Endodermal cell (in vitro differentiated cells): ENCODE measurements at places on chromosomes 1 and 21.
A peak's percentile ranks its signal among the peaks of the same experiment; 100 is the strongest.

DNA sequence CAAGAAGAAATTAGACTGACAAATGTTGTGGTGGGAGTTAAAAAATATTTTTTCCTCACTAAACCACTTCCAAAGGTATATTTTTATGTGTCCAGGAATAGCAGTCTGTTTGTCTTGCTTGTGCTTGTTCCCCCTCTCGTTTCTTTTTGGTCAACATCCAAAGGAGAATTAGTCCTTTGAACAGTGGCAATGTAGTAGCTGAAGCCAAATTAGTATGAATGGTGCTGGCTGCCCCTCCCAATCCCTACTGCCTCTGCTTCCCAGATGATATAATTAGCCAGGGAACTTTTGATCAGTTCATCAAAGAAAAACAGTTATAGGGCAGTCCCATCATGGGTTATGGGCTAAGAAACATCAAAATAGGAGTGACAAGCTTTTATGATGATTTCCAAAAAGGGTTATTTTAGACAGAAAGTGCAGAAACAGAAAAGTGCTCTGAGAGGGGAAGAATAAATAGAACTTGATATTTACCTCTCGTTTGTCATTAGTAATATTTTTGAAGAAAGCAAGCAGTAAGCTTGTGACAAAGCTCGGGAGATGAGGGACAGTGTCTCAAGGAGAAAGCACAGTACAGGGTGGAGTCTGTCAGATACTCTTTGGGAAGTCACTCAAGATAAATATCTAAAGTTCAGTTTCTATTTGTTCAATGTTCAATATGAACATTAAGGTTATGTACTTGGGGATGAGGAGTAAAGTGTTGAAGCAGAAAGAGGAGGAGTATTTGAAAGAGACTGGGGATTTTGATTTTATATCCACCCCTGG, 239.1 kb downstream of the HLX start:
- no peak for DNase-seq

- DNase-seq = no peak
These were observed 7.5 kb upstream of the FNDC5 start for GRCh38 chr1:32878183-32878582.

GRCh38 chr1:33560680-33561079, 88.2 kb downstream of the ZSCAN20 start:
- DNase-seq = no peak

- DNase-seq = no peak
These were observed 9.8 kb upstream of the GPR137B start for GRCh38 chr1:236132420-236133046.

- DNase-seq = no peak
These were observed 5.9 kb downstream of the ZNF644 start for GRCh38 chr1:91015794-91016550.

DNA sequence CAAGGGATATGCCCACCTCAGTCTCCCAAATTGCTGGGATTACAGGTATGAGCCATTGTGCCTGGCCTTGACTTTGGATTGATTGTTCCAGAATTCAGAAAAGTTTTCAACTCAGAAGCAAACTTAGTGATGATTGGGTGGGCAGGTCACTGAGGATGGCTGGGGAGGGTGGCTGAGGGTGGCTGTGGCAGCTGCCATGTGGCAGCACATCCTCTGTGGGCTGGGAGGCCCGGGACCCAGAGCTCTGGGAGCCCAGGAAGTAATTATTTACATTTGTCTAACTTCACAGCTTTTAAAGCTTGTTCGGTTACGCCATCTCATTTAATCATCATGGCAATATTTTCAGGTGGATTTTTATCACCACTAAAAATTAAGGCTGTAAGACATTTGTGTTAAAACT, 76.1 kb downstream of the SCCPDH start:
- peak; percentile 11 for DNase-seq

DNA sequence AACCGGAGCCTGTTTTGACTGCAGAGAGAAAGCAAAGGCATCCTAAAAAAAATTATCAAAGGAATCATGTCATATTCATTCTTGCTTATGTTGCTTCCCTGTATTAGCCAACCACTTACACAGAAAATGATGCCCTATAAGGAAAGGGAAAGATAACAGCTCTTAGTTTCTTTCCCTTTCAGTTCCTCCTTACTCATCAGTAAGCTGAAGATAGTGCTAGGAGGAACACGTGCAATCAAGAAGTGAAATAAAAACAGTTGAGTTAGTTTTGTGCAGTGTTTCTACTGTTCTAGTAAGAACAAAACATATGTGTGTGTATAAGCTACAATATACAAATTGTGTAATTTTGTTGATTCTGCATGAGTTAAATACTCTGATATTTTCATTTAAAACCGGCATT, 45.3 kb upstream of the MTF2 start:
- DNase-seq = no peak

DNA sequence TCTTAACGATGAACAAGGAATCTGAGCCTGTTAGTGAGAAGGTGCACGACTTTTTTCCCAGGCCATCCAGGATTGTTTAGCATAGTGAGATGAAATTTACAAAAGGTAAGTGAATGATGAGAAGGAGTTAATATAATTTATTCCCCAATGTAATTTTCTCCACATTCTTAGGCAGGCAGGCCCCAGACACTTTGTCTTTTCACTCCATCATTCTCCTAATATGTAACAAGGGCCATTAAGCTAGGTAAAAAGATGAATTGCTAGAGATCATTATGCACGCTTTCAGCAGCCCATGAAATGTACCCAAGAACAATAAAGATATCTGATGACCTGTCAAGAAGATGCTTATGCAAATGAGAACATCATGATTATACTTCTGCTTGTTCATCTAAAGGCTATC, 24.1 kb downstream of the NIBAN1 start:
- DNase-seq = no peak

- no peak for DNase-seq
These were observed 539.7 kb upstream of the DAB1 start for GRCh38 chr1:57963581-57963980.

GRCh38 chr1:115364046-115364779, 26.2 kb upstream of the NGF start:
- no peak for DNase-seq

DNA sequence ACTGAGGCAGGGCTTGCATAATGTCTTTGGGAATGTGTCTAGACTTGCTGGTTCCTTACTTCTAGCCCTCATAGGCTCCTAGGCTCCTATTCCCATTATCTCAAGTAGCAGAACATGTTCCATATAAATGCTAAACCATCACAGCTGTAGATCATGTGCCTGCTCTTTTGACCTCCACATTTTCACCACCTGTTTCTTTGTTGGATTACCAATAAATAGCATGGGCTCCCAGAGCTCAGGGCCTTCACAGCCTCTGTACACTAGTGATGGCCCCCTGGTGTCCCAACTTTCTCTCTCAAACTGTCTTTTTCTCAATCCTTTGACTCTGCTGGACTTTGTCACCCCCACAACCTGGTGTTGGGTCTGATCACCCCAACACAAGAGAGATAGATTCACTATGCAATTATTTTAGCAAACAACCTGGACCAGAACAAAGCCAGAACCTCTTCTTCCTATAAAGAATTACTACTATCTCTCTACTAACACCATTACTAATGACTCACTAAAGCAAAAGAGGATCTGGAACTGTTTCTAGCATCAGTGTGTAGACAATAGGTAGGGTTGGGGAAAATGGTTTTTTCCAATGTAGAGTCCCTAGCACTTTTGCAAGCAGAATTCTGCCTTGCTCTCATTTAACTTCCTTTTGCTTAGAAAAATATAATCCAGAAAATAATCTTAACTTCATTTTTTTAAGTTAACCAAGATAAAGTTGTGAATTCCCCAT, 51.7 kb downstream of the WLS start:
- no peak for DNase-seq

- DNase-seq = peak; percentile 97
These were observed 52.3 kb downstream of the RHBG start for GRCh38 chr1:156421062-156421938.

DNA sequence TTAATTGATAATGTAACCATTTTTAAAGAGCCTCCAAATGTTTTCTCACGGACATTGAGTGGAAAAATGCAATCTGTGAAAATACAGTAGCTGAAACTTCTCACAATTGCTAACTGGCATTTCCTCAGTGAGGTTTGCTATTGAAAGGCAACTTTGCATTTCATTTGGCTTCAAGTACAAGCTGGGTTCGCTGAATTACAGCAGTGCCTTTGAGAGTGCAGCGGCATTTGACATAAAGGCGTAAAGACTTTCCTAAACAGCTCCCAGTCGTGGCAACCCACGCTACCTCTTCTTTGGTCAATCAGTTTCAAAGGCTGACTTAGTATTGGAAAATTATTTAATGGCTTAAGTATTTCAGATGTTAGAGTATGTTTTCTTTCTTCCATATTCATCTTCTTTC, 39.3 kb upstream of the ZBTB18 start:
- DNase-seq = peak; percentile 48

DNA sequence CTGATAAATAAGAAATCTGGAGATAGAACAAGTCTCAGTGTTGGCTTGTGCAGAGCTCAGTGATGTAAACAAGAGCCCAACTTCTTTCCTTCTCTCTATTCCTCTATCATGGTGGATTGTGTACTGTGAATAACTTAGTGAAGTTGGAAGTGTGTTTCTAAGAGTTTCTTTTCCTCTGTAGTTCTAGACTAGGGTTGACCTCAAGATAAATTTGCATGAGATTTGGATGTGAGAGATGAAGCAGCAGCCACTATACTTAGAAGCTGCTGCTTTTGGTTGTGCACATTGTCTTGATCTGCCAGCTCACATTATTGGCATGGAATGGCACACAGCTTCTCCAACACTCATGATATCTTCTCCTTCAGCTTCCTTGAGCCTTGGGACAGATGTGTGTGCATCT, 198.9 kb upstream of the ZP4 start:
- no peak for DNase-seq

DNA sequence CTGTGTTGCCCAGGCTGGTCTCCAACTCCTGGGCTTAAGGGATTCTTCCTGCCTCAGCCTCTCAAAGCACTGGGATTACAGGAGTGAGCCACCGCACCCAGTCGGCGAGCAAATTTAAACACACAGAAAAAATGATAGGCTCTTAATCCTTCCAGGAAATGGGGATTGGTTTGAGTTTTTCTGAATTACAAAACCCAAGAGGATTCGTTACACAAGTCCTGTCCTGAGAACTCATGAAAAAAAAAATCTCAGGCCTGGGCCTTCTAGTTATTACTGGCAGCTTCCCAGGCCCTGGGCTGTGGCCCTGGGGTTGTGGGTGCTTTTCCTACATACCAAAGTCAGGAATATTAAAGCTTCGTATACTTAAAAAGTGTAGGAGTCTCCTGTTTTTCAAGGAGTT, 6.3 kb upstream of the IFNGR2 start:
- no peak for DNase-seq

DNA sequence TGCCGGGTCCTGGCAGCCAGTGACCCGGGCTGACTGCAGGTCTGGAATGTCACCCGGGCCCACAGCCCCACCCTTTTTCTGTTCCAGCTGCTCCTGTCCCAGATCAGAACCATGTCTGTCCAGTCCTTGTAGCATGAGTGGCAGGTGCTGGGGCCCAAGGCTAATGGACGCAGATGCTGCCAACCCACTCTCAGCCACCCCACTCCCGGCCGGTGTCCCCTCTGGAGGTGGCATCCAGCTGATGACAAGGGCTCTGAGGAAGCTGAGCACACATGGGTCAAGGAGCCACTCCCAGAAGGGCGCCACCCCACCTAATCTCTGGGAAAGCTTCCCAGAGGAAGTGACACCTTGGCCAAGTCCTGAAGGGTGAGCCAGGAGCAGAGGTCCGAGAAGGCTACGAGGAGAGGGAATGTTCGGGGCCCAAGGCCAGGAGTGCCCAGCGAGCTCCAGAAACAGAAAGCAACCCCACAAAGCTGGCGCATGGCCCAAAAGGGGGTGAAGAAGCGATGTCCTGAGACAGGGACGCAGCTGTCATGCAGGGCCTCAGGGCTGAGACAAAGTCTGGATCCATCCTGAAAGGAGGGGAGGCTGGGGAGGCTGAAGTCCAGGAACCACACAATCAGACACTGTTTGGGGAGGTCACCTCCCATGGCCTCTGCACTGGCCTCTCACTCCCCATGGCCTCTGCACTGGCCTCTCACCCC, 39.5 kb downstream of the ACOT7 start:
- DNase-seq = no peak

DNA sequence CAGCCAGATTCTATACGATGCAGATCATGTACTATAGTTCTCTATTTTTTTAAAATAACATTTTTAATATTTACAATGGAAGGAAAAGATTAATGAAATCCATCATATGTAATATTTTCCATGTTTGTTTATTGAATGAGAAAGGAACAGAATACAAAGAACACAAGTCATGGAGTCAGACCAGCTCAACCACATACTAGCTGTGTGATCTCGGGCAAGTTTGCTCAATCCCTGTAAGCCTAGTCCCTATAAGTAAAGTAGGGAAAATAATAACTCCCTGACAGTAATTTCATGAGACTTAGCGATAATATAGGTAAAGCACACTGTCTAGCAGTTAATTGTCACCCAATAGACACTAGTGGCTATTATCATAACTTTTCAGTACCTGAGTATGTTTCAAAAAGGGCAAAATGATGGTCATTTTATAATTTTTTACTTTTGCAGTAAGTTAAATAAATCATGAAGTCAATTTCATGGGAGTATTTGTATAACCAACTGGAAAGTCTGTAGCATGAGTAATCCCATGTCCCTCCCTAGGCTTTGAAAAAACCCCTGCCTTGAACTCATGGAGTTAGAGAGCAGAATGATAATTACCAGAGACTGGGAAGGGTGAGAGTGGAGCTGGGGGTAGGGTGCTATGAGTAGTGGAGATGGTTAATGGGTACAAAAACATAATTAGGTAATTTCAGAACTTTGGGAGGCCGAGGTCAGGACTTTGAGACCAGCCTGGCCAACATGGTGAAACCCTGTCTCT, 37.0 kb upstream of the EPS15 start:
- no peak for DNase-seq

GRCh38 chr1:36656271-36656670, 173.6 kb upstream of the CSF3R start:
- peak; percentile 19 for DNase-seq

DNA sequence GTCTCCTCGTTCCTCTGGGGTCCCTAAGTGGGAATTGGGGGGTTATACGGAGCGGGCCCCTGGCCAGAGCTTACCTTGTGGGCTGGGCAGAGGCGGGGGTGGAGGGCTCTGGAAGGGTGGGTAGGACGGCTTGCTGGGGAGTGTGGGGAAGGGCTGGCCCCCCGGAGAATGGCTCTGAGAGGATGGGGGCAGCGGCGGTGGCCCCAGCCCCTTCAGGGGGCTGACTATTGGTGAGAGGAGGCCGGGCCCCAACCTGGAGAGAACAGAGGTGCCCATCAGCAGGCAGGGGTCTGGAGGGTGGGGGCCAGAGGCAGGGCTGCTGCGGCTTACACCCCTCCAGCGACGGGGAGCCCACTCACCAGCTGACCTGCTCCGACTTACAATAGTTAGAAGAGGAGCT, 50.6 kb downstream of the DMRTB1 start:
- DNase-seq = no peak

- DNase-seq = no peak
These were observed 57.3 kb upstream of the MAGI3 start for GRCh38 chr1:113333056-113333455.

DNA sequence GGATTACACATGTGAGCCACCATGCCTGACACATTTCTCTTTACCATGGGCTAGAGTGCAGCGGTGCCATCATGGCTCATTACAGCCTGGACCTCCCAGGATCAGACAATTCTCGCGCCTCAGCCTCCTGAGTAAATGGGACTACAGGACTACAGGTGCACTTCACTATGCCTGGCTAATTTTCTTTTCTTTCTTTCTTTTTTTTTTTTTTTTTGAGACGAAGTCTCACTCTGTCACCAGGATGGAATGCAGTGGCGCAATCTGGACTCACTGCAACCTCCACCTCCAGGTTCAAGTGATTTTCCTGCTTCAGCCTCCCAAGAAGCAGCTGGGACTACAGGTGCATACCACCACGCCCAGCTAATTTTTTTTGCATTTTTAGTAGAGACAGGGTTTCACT, 14.8 kb upstream of the KIF1B start:
- DNase-seq = no peak
